D341Med (cell line): ENCODE measurements at places on chromosomes 6 and 20.
A peak's percentile ranks its signal among the peaks of the same experiment; 100 is the strongest.

DNA sequence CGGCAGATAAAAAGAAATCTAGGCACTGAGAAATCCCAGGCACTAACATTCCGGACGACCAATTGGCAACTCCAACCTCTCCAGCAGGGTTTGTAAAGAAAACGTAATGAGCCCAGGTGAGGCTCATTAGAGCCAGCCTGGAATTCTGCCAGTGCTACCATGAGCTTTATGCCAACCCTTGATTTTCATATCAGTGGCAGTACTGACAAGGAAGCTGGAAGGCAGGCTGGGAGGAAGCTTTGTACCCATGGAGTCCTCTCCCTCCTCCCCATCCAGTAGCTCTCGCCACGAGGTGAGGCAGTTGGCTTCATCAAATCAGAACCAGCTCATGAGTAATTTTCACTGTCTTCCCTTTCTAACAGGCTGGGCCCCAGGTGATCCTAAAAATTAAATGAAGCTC, 250.2 kb downstream of the ZNF217 start:
- DNase-seq, result no peak

DNA sequence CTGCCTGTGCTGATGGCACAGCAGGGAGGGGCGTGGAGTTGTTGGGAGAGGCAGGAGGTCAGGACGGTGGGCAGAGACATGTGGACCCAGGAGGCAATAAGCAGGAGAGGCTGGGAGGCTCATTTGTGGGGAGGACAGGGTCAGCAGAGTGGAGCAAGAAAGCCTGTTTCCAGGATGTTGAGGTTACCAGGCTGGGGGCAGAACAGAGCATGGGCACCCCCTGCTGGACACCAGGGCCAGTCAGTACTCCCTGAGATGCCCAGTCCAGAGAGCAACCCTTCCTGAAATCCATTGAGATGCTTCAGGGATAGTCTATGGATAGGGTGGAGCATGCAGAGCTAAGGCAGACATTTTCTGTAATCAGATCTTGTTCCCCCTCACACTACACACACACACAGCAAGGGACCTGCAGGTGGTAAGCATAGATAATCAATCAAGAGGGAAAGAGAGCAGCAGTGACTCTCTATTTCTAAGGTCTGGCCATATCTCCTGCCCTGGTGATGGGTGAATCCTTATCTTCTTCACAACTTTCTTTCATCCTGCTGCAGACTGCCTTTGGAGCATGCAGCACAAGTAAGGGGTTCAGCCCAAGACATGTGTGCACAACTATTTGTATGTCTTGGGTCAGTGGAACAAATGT, 41.7 kb downstream of the MOCS1 start:
- DNase-seq, result peak; percentile 64

DNA sequence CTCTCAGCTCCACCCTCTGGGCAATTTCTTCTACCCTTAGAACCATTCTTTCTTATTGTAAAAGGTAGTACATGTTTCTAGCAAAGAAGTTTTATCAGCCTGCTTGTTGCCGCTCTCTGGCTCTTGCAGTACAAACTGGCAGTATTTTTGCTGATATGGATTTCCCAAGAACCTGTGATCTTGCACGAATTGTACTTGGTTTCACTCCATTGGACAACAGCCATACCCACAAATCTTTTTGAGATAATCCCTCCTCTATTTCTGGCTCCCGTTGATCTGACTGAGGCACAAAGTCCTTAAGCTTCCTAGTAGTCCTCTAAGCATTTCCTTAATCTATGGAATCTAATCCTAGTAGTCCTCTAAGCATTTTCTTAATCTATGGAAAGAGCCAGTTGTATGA, 487.0 kb upstream of the PTCHD4 start:
- peak; percentile 31 for DNase-seq

DNA sequence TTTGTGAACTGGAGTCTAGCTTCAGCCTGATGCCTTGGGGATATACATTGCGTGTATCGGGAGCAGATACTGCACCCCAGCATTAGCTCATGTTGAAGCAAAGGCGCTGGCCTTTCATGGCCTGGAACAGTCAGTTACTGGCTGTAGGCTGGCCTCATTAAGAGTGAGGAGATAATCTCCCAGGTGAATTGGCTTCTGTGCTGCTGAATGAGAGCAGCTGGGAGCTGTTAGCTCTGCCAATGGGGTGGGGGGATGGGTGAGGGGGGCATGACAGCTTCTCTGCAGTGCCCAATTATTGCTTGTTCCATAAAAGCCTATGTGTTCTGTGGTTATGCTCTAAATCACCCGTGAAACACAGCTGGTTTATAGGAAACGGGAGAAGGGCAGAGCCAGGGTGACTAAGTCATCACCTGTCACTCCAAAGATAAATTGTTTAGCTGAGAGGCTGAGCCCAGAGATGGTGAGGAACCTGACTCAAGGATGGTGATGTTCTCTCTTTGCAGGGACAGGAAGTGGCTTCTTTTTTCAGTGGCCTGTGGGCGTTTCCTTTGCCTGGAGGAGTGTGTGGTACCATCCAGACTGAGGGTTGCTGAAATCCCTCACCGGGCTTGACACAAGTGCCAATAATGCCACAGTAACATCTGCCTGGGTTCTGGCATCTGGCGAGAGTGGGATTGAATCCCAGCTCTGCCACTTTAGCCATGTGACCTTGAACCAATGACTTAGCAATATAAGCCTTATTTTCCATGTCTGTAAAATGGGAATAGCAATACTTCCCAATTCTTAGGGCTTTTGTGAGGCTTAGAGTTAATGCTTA, 170.8 kb downstream of the BCAS1 start:
- DNase-seq, result peak; percentile 74

- DNase-seq, result no peak
Observed at GRCh38 chr20:60031107-60031506, 72.9 kb downstream of the CDH26 start.

DNA sequence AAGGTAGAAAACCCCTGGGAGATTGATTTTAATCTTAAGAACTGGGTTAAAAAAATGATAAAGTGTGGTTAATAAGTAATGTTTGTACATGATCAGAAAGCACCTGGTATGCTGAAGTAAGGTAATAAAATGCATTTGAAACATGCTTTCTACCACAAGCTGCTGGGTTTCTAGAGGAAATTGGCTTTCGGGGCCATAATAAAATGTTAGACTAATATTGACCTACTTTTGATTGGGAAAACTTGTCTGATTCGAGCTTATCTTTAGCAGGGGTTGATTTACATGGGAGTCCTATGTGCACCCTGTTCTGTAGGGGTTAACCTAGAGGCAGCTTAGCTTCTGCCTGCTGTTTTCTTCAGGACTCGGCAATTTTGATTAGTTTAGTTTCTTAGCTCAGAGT, 50.5 kb downstream of the CRYBG1 start:
- DNase-seq, result no peak

- DNase-seq, result no peak
Observed at GRCh38 chr6:68400396-68400795, 234.7 kb upstream of the ADGRB3 start.

- DNase-seq, result no peak
Observed at GRCh38 chr20:21182832-21183563, 57.1 kb downstream of the KIZ start.

- no peak for DNase-seq
Observed at GRCh38 chr6:30149858-30150550, 11.0 kb downstream of the TRIM10 start.

GRCh38 chr6:79127660-79128059, 49.6 kb upstream of the PHIP start:
- peak; percentile 34 for DNase-seq

GRCh38 chr6:35686436-35686835, 2.3 kb downstream of the FKBP5 start:
- DNase-seq, result no peak

- DNase-seq, result no peak
Observed at GRCh38 chr20:5410470-5410869, 93.7 kb upstream of the PROKR2 start.

DNA sequence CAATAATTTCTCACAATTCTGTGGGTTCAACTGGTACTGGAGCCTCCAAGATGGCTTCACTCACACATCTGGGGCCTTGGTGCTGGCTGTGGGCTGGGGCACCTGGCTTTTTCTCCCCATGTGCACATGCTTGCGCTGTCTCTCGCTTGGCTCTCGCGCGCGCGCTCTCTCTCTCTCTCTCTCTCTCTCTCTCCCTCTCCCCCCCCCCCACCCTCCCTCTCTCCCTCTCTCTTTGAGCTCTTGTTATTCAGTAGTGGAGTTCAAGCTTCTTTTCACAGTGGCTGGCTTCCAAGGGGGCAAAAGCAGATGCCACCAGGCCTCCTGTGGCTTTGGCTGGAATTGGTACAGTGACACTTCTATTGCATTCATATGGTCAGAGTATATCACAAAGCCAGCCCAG, 10.8 kb upstream of the TBCC start:
- no peak for DNase-seq

- no peak for DNase-seq
Observed at GRCh38 chr6:75619230-75619899, 17.7 kb downstream of the SENP6 start.

DNA sequence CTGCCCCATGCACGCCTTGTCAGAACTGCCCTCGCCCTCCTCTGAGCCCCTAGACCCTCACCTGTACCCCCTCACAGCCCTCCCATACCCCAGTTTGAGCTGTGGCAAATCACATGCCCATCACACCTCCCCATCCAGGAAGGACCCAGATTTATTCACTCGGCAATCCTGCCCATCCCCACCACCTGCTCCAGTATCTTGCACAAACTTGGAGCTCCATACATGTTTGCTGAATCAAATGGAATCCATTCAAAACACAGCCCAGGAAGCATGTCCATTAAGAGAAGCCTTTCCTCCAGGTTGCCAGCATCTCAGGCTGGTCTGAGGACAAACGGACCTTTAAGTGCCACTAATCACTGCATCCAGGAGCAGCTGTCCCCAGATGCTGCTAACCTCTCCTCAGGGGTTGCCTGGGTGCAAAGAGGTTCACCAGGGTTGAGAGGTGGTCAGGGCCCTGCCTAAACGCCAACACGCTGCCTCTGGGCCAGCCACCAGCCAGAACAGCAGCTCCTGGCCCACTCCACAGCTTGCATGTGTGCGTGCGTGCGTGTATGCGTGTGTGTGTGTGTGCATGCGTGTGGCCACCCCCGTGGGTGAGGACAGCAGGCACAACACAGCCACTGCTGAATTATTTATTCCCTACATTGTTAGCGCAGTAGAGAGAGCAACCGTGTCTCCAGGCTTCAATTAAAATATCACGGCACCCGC, 31.0 kb downstream of the GRM4 start:
- DNase-seq, result no peak

DNA sequence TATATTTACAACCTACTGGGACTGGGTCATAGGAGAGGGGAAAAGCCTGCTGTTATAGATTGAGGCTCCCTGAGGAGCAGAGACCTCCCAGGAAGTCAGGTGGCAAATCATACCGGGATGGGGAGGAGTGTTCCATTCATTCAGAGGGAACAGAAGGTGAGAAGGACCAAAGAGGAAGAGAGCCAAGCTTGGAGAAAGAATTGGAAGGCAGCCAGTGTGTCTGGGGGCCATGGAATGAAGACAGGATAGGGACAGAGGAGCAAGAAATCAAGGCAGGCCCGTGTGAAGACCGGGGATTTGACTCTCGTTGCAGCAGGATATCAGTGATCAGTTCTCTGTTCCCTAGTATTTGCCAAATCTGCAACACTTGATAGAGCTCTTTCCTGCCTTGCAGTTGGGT, 5.7 kb upstream of the ZNF217 start:
- no peak for DNase-seq

- DNase-seq, result no peak
Observed at GRCh38 chr6:136282906-136283305, 6.7 kb downstream of the BCLAF1 start.

GRCh38 chr20:44594730-44595129, 12.4 kb downstream of the PKIG start:
- no peak for DNase-seq

DNA sequence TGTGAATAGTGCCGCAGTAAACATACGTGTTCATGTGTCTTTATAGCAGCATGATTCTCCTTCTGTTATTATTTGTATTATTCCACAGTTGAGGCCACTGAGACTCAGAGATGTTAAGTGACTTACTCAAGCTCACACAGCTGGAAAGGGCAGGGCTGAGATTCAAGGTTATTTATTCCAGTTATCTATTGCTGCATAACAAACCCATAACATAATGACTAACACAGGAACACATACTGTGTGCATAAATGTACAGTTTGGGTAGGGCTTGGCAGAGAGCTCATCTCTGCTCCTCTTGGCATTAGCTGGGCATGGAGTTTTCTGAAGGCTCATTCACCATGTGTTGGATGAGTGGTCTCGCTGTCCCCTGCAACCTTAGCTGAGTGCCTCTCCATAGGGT, 68.8 kb downstream of the STK35 start:
- DNase-seq, result no peak

- DNase-seq, result no peak
Observed at GRCh38 chr6:163860287-163861081, 446.0 kb downstream of the QKI start.

GRCh38 chr20:20585146-20585545, 127.3 kb downstream of the RALGAPA2 start:
- no peak for DNase-seq

- no peak for DNase-seq
Observed at GRCh38 chr6:6885521-6886170, 222.1 kb upstream of the RREB1 start.

- DNase-seq, result no peak
Observed at GRCh38 chr6:73081955-73082354, 143.3 kb downstream of the KHDC1L start.

DNA sequence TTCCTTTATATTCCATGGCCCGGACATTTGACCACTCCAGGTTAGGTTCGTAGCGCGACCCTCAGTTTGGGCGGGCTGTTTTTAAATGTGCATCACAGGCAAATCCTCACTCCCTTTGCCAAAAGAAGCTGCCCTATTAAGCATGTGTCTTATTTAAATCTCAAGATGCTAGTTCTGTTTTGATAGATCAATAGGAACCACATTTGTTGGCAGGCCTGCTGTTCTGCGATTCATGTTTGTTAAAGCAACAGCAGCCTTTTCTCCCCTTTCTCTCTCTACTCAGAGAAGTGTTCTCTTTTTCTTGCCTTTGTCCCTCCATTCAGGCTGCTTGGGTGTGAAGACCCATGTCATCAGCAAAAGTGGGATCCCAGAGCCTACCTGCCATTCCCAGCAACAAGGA, 212.0 kb upstream of the SSTR4 start:
- DNase-seq, result no peak

DNA sequence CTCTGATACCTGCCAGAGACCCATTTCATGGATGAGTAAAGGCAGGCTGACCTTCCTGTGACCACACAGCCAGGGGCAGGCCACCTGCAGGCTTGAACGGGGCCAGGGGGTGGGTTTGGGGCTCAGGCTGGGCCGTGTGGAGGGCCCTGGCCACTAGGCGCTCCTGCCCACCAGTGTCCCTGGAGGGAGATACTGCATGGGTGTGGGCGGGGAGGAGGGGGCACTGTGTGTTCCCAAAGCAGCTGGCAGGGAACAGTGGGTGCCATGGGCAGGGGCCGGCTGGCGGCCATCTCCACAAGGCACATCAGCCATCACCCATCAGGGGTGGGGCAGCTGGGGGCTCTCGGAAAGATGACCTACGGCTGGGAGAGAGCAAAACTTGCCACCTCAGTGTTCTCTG, 15.4 kb downstream of the SRC start:
- DNase-seq, result no peak

DNA sequence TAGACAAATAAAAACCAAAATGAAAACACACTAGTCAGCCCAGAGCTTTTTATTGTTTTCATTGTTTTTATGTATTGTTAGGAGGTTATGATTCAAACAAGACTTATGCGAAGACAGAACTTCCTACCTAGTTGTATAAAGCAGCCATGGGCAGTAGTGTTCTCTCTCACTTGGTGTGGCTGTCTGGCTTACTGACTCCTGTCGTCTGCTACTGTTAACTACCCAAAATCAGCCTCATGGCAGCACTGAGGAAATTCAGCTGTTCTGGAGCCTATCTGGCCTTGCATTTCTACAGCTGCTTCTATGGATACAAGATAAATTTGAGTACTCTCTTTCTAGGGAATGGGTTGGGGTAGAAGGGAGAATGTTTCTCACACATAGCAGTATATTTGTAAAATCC, 20.4 kb downstream of the VTA1 start:
- no peak for DNase-seq
